ENCODE measurements at places on chromosomes 2 and 18.

DNA sequence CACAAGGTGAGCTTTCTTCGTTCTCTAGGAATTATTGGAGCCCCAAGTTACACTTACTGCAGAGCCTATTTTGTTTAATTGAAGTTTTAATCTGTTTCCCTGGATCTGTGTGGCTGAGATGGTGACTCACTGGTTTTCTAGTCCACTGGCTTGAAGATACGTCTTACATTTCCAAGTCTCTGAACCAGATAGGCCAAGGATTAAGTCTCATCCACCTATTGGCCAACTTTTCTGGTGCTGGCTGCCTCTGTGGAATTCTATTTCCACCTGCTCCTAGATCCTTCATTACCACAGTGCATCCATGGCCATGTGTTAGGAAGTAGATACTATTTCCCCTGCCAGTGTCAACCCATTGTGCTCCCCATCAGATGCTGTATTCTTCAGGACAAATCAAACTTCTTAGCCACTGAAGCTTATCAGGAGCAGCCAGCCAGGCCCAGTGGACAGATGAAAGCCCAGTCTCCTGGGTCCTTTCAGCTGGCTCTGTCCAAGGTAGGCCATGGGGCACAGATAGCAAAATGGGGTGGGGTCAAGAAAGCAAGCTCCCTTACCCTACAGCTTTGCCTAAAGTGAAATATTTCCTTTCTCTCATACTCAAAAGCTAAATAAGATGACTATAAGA lies 198.8 kb upstream of the TCF4 start:
- DNase-seq, result no peak

DNA sequence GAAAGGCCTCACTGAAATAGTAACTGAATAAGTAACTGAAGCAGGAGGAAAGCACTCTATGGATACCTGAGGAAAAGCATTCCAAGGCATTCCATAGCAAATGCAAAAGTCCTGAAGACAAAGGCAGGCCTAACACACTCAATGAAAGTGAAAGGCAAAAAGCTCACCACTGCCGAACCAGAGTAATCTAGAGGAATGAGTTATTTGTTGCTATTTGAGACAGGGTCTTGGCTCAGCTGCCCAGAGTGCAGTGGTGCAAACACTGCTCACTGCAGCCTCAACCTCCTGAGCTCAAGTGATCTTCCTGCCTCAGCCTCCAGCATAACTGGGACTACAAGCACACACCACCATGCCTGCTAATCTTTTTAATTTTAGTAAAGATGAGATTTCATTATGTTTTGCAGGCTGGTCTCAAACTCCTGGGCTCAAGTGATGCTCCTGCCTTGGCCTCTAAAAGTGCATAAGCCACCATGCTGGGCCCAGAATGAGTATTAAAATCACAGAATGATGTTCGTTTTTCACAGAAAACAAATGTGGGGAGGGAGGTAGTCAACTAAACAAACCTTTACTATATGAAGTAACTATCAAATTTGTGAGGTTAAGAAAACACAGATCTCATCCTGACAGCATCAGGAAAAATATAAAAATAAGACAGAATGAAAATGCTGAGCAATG lies 17.9 kb downstream of the PIAS2 start:
- DNase-seq, result no peak

GRCh38 chr18:76328140-76328539 lies 166.9 kb downstream of the ZNF516 start:
- no peak for DNase-seq

DNA sequence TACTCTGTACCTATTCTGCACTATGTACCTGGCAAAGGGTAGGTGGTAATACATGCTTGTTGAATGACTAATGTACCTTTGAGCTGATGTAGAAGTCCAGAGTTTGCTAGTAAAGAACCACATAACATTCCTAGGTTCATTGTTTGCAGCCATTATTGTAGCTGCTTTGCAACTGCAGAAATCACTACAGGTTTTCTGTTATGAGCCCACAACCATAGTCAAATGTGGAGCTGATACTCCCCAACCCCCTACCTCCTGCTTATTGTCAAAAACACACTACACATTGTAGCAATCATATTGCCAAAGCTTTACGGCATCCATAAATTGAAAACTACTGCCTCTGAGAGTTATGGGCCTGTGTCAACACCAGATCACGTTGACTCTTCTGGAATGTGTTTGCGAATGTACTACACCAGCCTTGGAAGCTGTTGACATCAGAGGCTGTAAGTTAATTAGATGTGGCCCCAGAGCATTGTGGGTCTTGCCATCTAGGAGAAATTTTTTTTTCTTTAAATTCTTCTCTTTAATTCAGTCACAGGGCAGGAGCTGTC lies 187.0 kb downstream of the AGPS start:
- DNase-seq, result no peak

GRCh38 chr2:234156326-234156725 lies 105.8 kb downstream of the SPP2 start:
- DNase-seq, result no peak
